Ascending aorta (tissue), 2 donors: ENCODE measurements at places on chromosomes 1 and 21. TPM values are rescaled to one million over a fixed set of nuclear protein-coding genes. Genes with fewer than 3 reads are reported as not detected.

- no peaks in the 10 kb centered on the region for H3K36me3 ChIP-seq
- no peak for DNase-seq
- no peak overlapping the region for H3K27ac ChIP-seq
These were observed 245.7 kb upstream of the RGS18 start for GRCh38 chr1:191912517-191912916.

GRCh38 chr1:201190624-201191051 lies at the start of gene IGFN1:
IGFN1 (plus strand) TSS chr1:201190824; CDS start chr1:201193294, 2,470 bp downstream.
- H3K27me3 ChIP-seq, result no peaks in the 10 kb centered on the region
- H3K36me3 ChIP-seq, result no peaks in the 10 kb centered on the region
- no peak within 1 kb of the TSS for H3K4me3 ChIP-seq

- no peaks in the 10 kb centered on the region for H3K36me3 ChIP-seq
- no peaks in the 10 kb centered on the region for H3K4me1 ChIP-seq
- no peak for DNase-seq
- no peak overlapping the region for H3K4me3 ChIP-seq
These were observed 164.8 kb downstream of the PLPPR5 start for GRCh38 chr1:98839840-98840239.

- no peak overlapping the region for H3K27ac ChIP-seq
- H3K27me3 ChIP-seq, result no peaks in the 10 kb centered on the region
- no peak for DNase-seq
- no peaks in the 10 kb centered on the region for H3K4me1 ChIP-seq
These were observed 19.8 kb downstream of the RPRD2 start for GRCh38 chr1:150383631-150384324.

GRCh38 chr1:182784556-182785171 lies 4.9 kb upstream of the NPL start:
- no peak for DNase-seq
- no peaks in the 10 kb centered on the region for H3K36me3 ChIP-seq
- no peaks in the 10 kb centered on the region for H3K27me3 ChIP-seq

DNA sequence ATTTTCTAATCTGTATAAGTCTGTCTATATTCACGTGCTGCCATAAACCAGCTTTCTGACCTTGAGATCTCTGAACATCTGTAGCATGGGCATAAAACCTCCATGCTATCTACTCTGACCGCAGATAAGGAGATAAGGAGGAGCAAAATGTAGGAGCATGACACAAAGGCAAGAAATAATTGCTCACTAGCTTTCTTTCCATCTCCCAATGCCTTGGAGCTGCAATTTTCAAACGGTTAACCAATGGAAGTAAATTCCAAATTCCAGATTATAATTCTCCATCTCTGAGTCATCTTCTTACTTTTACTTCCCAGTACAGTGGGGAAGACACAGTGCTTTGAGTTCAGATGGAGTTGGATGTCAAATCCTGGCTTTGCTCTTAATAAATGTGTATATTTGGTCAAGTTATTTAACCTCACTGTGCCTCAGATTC lies 41.6 kb downstream of the CD58 start:
- no peak overlapping the region for H3K4me3 ChIP-seq
- no peaks in the 10 kb centered on the region for H3K4me1 ChIP-seq
- no peaks in the 10 kb centered on the region for H3K27me3 ChIP-seq
- peaks cover 14% of the 10 kb centered on the region for H3K36me3 ChIP-seq

The MEGF6 gene
- total RNA-seq, result 194 TPM

The TSSK3 gene
- 4.8 TPM for total RNA-seq

The WNT2B gene
- total RNA-seq, result 4.8 TPM
